Globus pallidus (tissue), 1 donor: ENCODE measurements at places on chromosomes 2 and 18.

DNA sequence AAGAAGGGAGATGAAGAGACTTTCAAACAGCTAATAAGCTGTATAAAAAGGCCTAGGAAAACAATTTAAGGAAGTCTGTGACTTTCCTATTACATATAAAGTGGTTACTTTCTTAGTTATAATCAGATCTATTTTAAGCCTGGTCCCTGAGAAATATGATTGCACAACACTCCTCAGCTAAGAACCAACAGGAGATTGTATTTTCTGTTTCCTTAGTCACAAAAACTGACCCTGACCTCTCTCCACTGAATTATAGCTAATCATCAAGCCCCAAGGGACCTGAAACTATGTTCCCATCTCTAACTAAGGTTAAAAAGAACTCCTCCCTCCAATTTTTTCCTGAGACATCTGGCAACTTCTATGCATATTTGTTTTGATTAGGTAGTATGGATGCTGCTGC lies 106.9 kb downstream of the ROCK1 start:
- DNase-seq, result peak; percentile 3

DNA sequence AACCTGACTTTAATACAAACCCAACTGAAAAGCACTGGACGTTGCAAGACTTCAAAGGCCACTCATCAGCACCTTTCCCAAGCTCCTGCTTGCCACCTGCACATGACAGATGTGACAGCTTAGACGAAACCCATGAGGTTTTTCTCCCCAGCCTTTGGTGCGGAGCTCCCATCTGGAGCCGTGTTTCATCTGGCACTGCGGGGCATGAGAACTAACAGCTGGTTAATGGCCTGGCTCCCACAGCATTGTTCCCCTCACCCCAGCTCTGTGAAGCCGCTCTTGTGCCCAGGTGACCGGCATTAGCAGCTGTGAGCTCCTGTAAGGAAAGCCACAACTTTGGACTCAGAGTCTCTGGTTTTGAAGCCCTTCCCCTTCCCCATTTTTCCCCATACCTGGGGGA lies 50.9 kb downstream of the GALR1 start:
- DNase-seq, result no peak

- no peak for DNase-seq
Measured at GRCh38 chr2:220071696-220072095, 444.3 kb downstream of the SLC4A3 start.

GRCh38 chr2:216491793-216492596 lies 6.6 kb upstream of the RPL37A start:
- DNase-seq, result no peak

- no peak for DNase-seq
Measured at GRCh38 chr2:160505256-160505655, 11.6 kb upstream of the RBMS1 start.

- no peak for DNase-seq
Measured at GRCh38 chr2:108199726-108200125, 40.0 kb upstream of the SULT1C3 start.

GRCh38 chr18:57898506-57899124 lies 95.5 kb upstream of the ATP8B1 start:
- DNase-seq, result no peak

DNA sequence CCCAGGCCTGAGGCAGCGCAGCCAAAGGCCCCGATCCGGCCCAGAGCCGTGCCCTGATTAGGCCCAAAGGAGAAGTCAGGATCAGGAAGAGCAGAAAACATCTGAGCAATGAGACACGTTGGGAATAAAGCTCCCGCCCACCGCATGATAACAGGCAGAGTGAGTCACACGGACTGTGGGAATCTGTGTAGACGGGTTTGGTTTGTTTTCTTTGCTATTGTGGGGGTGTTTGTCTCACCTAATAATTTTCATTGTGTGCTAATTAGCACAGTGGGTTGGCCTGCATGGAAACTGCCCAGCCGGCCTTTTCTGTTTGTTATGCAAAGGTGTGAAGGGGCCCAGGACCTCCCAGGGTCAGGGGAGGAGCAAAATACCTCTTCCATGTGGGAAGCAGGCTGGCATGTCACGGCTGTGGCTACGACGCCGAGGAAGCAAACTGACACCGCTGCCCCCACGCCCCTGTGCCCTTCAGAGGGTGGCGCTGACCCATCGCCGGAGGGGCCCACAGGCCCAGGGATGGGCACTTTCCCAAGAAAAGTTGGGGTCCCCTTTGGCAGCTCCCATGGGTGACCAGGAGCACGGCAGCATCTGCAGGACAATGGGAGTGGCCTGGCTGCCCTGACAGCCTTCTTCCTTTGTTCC lies 68.4 kb upstream of the CTDP1 start:
- no peak for DNase-seq

- DNase-seq, result no peak
Measured at GRCh38 chr2:61114147-61114546, 47.8 kb upstream of the C2orf74 start.

GRCh38 chr2:199230091-199230490 lies 227.6 kb downstream of the SATB2 start:
- no peak for DNase-seq
